ENCODE measurements at places on chromosomes 7 and 10. TPM values are rescaled to one million over a fixed set of nuclear protein-coding genes. Genes with fewer than 3 reads are reported as not detected.

Gene EBF3
- not detected for total RNA-seq

Gene TMEM26
- total RNA-seq: not detected

Gene TMEM236
- not detected for total RNA-seq

Gene IFIT2
- total RNA-seq: 0.82 TPM

Gene IKZF1
- 360 TPM for total RNA-seq

Gene PVRIG
- total RNA-seq: 21.7 TPM

Gene ATOH7
- not detected for total RNA-seq

Gene SPDYE9
- not detected for total RNA-seq

- DNase-seq: no peak
These were observed 30.4 kb upstream of the DPYSL4 start for GRCh38 chr10:132156382-132156781.

- DNase-seq: no peak
These were observed 171.3 kb downstream of the FZD1 start for GRCh38 chr7:91435381-91436059.

DNA sequence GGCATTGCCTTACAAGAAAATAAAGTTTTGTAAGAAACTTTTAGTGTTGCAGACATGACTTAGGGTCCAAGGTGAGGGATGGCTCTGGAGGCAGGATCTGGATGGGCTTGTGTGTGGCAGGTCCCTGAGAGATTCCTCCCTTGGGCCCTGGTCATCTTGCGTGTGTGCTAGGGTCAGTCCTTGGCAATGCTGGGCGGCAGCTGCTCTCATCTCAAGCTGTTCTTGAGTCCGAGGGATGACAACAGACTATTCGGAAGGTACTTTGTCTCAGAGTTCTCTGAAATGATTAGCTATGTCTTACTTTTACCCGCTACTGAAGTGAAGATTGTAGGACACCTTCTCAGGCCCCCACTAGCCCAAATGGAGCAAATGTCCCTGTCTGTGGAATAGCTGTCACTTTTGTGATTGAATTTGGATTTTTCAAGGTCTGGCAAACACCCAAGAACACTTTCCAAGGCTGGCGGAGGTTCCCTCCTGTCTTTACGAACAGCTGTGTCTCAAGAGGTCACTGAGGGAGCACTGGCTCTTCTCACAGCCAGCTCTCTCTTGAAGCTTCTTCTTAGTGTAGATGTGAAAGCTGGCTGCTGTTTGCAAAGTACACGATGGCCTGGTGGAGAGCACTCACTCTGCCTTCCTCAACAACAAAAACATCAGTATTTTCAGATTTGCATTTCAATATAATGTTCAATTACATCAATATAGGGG, 253.6 kb downstream of the STK31 start:
- no peak for DNase-seq

DNA sequence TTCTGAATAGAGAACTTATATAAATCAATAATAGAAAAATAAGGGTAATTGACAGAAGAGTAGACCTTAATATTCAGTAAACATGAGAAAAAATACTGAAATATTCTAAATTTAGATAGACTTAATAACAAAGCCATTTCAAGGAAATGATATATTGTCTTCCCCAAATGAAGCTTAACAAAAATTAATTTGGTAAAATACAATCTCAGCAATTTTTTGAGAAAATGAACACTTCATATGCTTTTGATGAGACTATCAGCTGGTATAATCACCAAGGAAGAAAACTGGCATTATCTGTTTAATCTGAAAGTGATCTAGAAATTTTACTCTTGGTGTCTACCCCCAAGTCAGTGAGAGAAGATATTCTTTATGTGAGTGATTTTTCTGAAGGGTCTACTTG, 1.7 kb upstream of the FAM237B start:
- no peak for DNase-seq

GRCh38 chr7:33841705-33842129, 63.6 kb upstream of the BMPER start:
- no peak for DNase-seq

GRCh38 chr10:132319853-132320653, 11.9 kb upstream of the LRRC27 start:
- DNase-seq: no peak

- no peak for DNase-seq
These were observed 178.2 kb upstream of the NAMPT start for GRCh38 chr7:106462914-106463482.

- peak; percentile 42 for DNase-seq
These were observed 909 bp upstream of the CC2D2B start for GRCh38 chr10:95906677-95907455.

DNA sequence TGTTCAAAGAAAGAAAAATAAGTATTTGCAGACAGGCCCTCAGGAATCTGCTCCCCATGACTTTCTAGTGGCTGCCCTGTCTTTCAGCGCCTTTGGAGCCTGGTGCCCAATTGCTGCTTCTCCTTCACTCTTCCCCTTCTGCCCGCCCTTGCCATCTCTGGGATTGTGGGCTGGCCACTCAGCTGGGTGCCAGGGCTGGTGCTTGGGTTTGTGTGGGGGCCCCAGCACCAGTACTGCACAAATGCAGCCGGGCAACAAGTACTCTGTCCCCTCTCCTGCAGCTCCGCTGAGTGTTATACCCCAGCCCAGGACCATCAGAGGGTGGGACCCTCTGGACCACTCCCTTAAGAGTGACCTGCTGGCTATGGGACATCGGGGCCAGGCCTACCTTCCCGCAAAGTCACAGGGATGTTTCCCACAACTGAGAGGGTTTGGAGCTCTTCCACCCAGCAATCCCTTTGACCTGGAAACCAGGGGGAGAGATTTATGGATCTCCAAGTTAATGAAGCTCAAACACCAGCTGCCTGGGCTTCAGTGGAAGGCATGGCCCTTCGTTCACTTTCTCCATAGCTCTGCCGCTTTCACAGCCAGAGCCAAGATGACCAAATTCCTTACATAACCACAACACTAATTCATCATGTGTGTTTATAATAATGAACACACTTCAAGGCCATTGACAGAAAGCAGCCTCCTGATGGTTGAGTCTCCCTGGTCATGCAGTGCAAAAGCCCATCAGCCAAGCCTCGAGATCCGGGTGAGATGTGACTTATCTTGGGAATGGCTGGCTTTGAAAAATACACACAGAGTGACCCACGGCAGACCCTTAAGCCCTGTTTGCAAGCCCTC, 313.9 kb upstream of the ZNF32 start:
- peak; percentile 2 for DNase-seq

DNA sequence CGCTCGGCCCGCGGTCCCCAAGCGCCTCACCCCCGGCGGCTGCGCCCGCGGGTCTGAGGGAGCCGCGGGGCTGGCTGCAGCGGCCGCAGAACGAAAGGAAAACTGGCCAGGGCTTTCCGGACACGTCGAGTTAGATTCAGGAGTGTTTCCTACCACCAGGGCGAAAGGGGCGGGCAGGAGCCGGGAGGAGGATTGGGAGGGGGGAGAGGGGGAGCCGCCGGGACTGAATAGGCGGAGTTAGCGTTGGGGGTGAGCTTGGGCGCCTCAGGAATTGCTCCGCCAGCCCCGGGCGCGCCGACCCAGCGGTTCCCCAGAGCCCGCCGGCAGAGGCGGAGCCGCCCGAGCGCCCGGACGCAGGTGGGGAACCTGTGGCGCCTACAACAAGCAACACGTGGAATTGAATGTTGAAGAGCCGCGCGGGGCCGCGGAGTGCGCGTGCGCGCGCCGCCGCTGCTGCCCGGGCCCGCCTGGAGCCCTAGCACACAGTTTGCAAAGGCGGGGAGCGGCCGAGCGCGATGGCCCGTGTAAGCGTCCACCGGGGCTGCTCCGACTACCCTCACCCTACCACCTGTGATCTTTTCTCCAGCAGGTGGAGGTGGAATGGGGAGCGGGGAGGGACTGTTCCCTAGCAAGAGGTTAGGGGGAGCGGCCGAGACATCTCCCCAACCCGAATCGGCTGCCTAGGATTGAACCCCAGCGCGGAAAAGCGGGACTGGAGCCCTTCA, at the start of gene CADPS2:
CADPS2 (minus strand) TSS at position 104 of the 725 bp plus-strand sequence. CDS start 123 bp downstream, outside the sequence.
- no peak for DNase-seq

DNA sequence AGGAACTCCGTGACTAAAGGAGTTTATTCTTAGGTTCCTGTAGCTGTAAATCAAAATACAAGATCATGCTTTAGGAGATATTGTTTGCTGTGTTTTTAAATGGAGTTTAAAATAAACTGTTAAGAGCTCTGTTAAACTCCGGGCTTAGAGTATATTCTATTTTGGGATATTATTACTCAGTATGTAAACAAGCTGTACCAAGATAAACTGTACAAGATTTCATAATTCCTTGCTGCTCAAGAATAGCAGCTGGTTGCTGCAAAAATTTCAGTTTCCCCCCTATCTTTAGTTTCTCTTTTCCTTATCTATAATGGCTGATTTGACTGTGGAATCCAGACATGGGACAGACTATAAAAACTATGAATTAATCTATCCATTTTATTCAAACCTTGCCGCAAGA, 215.7 kb downstream of the HTR7 start:
- DNase-seq: no peak

GRCh38 chr7:92916770-92917224, 80.4 kb upstream of the CDK6 start:
- no peak for DNase-seq

DNA sequence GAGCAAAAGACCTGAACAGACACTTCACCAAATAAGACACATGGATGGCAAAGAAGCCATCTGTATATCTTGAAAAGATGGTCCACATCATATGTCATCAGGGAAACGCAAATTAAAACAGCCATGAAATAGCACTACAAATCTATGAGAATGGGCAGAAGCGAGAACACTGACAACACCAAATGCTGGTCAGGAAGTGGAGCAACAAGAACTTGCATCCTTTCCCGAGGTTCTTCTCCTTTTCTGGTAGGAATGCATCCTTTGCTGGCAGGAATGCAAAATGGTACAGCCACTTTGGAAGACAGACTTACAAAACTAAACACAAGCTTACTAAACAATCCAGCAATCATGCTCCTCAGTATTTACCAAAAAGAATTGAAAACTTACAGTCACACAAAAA, 60.0 kb downstream of the PIK3AP1 start:
- DNase-seq: no peak

DNA sequence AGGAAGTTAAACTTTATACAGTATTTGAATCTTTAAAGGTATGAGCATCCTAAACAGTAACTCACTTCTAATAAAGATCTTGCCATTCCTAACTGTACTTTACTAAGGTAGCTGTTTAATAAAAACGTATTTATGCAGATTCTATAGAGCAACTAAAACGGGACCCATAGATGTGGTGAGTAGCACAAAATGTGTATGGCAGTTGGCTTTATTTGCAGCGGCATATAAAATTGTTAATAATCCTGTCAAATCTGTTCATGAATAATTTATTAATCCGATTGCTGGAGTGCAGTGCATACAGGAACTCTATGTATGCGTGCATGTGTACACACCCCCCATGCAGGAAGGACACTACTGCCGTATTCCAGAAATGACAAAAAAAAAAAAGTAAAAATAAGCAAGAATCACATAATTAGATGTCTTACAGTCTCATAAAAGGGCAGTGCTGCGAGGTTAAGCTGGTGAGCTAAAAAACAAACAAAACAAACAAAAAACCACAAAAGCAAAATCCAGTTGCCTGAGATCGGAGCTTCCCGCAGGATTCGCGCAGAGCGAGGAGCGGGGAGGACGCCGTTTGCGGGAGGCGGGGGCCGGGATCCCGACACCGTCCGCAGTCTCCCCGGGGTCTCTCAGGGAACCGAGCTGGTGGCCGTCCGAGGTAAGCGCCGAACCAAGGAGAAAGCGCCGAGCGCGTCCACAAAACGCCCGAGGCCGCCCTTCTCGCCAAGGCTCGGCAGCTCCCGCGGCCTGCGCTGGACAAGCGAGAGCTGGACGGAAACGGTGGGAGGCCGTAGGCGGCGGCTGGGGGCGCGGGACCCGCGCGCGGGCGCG, 518 bp upstream of the COMMD3 start:
- no peak for DNase-seq

DNA sequence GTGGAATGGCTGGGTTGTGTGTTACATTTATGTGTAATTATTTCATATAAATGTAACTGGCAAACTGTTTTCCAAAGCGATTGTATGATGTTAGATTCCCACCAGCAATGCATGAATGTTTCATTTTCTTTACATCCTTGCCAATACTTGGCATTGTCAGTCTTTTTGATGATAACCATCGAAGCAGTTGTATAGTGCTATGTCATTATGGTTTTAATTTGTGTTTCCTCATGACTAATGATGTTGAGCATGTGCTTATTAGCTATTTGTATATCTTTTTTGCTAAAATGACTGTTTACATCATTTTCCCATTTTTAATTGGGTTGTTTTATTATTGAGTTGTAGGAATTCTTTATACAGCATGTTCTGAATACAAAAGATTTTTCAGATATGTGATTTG, 22.3 kb downstream of the AHCYL2 start:
- no peak for DNase-seq

DNA sequence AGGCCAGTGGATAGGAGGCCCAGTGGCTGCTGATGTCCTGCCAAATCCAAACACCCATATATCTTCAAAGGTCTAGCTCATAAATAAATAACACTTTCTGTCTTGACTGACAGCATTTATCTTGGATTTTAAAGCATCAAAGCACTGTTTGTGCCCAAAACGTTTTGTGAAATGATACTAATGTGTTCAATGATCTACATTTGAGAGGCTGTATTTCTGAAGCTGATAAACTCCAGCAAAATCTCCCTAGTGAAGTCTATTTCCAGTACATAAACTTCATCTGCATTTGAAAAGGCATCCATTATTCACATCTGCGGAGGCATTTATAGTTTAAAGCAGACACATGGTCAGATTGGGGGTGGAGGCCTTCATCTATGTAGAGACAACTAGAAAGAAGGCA, 276.3 kb downstream of the HPSE2 start:
- no peak for DNase-seq

DNA sequence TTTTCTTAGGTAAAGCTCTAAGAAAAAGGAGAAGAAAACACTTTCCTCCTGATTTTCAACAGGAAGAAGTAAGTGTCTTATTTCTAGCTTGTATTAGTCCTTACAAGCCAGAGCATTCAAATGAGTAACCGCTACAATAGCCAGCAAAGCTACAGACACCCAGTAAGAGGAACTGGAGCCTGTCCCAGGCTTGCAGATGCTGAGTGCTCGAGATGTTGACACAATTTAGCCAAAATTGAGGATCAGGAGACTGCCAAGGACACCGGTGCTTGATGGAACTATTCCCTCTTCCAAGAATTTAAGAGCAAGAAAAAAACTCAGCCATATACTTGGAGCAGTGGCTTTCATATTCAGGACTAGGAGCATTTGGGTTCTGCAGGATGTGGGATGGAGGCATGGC, 149.3 kb upstream of the DPP6 start:
- DNase-seq: no peak
